ENCODE measurements at places on chromosomes 4 and X.

GRCh38 chr4:15755321-15756155 is 22.6 kb upstream of the CD38 start:
- no peak for DNase-seq

- DNase-seq, result no peak
Measured at GRCh38 chr4:115090483-115091075, 22.8 kb downstream of the NDST4 start.

DNA sequence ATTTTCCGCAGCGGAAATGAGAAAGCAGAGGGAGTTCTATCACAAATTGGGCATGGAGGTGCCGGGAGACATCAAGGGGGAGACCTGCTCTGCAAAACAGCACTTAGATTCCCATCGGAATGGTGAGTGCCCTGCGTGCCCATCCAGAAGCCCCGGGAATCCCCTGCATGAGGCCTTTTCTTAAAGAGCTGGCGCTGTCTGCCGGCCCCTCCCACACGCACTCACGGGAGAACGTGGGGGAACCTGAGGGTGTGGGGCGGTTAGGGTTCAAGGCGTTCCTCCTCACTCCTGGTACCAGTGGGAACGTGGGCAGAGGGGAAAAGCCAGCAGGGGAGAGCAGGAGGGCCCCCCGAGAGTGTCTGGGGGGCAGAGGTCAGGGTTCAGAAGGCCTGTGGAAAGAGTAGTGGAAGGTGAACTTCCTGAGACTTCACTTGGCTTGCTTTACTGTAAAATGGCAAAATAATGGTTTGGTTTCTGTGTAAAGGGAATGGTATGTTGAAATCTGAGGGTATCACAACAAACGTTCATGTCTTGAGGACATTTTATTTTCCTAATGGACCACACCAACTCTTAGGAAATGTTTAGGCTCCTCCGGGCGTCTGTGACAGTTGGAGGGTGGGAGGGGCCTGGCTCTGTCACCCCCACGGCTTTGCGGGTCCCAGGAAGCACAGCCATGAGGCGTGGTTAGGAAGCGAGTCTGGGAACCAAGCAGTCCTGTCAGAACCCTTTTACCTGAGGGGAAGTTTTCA is 38.0 kb downstream of the PCGF3 start:
- DNase-seq, result no peak

DNA sequence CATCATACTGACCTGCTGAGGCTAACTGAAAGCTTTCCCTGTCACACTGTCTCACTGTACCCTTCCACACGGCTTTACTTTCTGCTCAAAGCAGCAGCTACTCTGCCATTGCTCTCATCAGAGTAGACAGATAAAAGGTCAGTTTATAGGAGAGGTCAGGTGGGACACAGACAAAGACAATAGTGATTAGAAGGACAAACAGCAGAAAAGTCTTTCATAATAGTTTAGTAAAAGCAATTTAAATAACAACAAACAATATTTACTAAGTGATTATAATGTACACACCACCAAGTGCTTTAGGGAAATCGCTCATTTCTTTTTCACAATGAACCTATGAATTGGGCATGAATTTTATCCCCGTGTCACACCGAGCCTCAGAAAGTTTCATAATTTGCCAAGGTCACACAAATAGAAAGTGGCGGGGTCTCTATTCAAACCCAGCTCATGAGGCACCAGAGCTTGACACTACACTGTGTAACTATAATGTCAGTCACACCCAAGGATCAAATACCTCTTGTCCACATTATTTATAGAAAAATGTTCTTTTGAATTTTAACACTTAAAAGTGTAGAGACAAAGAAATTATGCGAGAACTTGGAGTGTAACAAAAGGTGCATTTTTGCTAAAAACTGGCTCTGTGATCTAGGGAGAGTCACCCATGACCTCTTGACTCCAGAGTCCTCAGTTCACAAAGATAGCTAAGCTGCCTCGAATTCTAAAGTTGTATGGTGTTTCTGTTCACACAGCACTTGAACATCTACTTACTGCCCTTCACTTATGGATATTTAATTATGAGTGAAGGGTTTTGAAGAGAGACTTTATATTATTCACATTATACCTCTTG is 24.5 kb upstream of the SORBS2 start:
- DNase-seq, result no peak

DNA sequence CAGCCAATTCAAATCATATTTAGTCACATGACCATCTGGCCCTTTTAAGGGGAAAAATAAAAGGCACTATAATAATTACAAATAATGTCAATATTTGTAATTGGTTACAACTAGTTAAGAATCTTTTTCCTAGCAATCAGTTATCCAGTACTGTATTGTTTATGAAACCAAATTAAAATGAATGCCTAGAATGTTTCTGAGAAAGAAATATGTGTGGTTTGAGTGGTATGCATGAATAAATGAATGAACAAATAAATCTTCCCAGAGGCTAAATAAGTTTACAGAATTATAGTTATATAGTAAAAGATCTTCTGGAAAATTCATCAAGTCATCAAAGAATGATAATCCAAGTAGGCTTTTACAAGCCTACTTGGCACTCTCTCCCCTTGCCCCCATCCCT is 55.8 kb upstream of the F8A3 start:
- no peak for DNase-seq

- DNase-seq, result no peak
Measured at GRCh38 chr4:120355881-120356280, 289.2 kb upstream of the MAD2L1 start.

DNA sequence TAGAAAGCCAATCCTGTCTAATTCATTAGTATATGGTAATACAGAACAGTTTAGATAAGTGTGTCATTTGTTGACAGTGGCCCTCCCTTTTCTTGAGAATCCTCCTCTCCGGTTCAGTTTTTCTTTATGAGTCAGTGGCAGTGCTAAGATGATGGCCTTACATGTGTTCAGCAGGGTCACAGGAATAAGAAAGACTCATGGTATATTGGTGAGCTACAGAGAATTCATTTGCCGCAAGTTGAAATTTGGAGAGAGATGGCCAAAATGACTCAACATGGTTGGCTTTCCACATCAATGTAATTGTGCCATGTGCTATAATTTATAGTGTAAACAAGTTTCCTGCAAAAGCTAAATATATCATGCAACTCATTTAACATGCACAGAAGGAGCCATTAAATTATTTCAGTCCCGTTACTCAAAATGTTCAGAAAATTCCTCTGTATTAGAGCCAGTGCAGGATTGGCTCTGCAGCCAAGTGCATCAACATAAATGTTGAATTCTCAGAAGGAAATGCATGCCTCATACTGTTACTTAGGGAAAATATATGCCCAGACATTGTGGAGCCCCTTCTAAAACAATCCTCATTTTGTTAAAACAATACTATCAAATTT is 374.3 kb downstream of the AFF2 start:
- DNase-seq, result no peak

DNA sequence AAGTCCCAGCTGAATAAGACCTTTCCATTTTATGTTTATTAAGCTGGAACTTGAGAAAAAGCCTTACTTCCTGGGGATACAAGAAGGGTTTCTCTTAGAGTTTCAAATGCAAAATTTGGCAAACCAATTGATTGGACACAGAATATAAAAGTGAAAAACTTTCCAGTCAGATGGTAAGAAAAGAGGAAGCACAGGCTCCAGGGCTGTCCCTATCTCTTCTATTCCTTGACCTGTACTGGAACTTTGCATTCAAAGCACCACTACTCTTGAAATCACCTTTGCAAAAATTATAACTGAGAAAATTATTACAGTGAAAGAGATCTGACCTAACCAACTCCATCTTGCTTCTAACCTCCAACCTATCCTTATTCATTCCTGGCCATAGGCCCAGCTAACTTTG is 11.7 kb downstream of the PROM1 start:
- DNase-seq, result no peak

DNA sequence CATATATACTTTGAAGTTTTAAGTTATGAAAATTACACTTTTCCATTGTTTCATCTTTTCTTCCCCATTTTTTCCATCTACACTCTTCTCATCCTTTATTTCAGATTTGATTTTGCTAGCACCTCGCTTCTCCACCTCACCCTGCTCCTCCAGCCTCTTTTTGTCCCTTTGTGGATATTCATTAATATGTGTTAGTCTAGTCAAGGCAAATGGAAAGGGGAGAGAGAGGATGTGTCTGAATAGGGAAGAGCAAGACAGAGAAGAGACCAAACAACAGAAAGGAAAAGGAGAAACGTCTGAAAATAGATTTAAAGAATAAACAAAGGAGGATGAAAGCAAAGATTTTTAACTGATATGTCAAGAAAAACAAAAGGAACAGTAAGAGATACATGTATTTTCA is 24.1 kb downstream of the GPM6A start:
- DNase-seq, result no peak

- DNase-seq, result no peak
Measured at GRCh38 chr4:110503270-110504083, 27.5 kb downstream of the ENPEP start.

DNA sequence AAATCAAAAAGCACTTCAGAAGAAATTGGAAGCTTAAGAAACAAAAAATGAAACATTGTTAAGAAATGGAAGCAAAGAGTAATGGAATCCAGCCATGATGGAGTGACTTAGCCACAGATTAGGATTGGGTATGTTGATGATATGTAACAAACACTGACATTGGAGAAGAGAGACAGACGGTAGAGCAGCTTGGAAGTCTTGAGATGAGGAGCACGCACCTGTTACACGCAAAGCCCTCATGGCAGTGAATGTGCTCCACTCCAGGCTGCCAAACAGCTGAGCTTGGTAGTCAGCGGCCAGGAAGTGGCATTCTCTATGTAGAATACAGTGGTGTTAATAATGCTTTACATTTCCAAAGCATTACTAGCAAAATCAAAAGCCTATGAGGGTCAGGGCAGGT is 56.9 kb upstream of the GPRIN3 start:
- no peak for DNase-seq

DNA sequence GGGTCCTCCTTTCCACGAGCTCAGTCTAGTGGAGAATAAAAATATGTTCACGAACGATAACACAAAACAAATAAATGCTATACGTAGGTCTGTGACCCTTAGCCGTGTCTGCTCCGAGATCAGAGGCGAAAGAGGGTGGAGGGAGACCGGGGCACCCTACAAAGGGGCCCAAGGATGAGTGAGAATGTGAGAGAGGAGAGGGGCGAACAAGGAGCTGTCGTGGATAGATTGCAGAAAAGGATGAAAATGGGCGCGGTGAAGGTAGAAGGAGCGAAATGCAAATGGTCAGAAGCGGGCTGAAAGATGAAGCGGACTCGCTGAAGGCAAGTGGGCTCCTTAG is 6.2 kb upstream of the ZBTB33 start:
- no peak for DNase-seq

DNA sequence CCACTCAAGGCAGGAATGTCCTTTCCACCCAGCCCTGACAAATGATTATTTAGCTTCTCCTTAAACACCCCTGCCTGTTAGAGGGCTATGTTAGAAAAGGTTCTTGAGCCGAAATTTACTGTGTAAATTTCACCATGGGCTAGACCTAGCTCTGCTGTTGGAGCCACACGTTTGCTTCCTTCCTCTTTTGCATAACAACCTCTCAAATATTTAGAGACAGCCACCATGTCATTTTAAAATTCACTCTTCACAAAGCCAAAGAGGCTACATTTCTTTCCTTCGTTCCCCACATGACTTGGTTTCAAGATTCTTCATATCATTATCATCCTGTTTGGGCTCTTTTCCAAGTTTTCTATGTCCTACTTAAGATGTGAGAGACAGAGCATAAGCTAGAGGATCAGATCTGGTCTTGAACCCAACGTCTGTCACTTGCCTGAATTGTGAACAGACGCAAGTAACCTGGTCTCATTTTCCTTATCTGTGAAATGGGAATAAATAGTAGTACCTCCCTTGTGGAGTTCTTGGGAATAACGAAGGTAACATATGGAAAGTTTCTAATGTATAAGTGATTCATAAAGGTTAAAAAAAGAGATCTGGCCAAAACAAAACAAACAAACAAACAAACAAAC is 6.7 kb downstream of the DOCK11 start:
- no peak for DNase-seq

DNA sequence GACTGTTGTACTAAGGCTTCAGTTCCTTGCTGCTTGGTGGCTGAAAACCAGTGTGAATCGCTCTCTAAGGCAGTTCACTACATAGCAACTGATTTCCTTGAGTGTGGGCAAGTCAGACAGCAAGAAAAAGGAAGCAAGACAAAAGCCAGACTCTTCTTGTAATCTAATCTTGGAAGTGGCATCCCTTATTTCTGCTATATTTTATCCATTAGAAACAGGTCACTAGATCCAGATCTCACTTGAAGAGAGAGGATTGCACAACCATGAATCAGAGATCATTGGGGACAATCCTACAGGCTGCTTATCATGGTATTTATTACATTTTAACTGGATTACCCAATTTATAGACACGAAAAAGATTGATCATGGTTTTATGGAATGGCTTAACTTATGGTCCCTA is 684.5 kb downstream of the GRID2 start:
- no peak for DNase-seq

DNA sequence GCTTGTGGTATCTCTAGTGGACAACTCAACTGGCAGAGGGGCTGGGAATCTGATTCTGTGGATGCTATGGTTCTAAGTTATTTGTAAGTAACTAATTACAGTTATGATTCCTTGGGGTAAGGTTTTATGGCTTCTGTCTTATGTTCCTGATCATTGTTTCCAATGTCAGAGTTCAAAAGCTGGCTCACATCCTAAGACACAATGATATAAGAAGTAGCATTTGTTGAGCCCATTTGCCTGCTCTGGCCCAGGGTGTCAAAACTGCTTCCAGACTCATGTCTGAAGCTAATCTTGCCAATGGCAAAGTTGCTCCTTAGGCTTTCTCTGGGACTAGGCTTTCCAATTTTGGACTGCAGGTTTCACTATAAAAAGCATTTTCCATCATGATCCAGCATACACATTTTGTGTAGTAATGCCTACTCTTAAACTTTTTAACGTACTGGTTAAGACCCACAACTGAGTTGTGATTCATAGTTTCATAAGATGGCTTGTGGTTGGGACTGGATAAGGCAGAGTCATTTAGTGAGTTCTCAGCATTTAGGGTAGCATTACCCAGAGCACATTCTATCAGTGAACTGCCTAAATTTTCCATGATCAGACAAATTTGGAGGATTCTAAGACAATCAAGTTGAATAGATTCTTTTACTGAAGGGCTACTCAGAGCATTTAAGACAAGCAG is 50.0 kb downstream of the CCNI start:
- no peak for DNase-seq

- no peak for DNase-seq
Measured at GRCh38 chrX:73977542-73978169, 326.3 kb upstream of the ZCCHC13 start.

- no peak for DNase-seq
Measured at GRCh38 chr4:86108137-86108536, 251.7 kb downstream of the MAPK10 start.

DNA sequence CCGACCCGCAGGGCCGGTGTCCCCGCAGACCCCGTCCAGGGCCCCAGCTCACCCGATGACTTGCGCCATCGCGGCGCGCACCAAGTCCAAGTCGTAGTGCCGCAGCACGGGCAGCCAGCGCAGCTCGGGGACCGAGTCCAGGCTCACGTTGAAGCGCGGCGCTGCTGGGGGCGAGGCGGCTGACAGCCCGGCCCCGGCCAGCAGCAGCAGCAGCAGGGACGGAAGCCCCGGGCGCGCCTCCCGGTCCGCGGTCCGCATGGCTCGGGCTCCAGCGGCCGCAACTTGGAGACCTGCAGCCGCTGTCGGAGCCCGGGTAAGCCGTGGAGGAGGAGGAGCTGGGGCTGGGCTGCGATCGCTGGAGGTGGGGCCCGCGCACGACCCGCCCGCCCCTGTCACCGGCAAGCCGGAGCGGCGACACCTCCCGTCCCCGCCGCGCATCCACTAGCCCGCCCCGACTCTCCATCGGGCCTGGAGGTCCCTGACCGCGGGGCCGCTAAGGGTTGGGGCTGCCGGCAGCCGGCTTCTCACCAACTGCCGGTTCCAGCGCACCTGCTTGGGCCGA is at the start of gene NAAA:
NAAA (minus strand) TSS at position 322 of the 562 bp plus-strand sequence; CDS start at position 258, 64 bp downstream.
- DNase-seq, result peak; percentile 59

GRCh38 chr4:122576261-122577188 is 44.3 kb downstream of the IL21 start:
- DNase-seq, result no peak

All from GM12891 (cell line).